ENCODE measurements at places on chromosomes 16 and 17. TPM values are rescaled to one million over a fixed set of nuclear protein-coding genes. Genes with fewer than 3 reads are reported as not detected.

GRCh38 chr16:66629856-66630255, 25.4 kb downstream of the CMTM3 start:
- H3K36me3 ChIP-seq = no peaks in the 10 kb centered on the region
- no peak overlapping the region for H3K27ac ChIP-seq
- DNase-seq = no peak
- no peak overlapping the region for H3K4me3 ChIP-seq
- H3K27me3 ChIP-seq = no peaks in the 10 kb centered on the region
- no peaks in the 10 kb centered on the region for H3K4me1 ChIP-seq

DNA sequence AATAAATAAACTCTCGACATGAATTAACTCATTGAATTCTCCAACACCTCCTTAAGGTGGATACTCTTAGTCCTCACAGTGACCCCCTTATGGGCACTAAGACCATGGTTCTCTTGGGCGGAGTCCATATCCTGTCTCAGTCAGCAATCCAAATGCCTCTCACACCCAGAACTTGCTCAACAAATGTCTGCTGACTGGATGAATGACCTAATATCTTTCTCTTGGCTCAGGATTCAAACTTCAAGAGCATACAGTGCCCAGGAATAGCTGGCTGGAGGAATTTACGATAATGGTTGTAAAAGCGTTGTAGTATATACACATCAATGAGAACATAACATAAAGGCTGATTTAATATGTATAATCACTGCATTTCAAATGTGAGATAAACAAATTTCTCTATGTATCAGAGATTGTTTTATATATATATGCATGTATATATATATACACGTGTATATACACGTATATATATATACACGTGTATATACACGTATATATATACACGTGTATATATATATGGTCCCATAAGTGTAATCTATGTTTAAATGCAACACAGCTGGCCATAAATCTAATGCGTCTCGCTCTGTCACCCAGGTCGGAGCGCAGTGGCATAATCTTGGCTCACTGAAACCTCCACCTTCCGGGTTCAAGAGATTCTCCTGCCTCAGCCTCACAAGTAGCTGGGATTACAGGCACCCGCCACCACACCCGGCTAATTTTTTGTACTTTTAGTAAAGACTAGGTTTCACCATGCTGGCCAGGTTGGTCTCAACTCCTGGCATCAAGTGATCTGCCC, 6.5 kb upstream of the UBB start:
- no peaks in the 10 kb centered on the region for H3K36me3 ChIP-seq
- no peak overlapping the region for H3K27ac ChIP-seq
- H3K4me3 ChIP-seq = no peak overlapping the region
- no peaks in the 10 kb centered on the region for H3K27me3 ChIP-seq
- no peak for DNase-seq

- no peaks in the 10 kb centered on the region for H3K36me3 ChIP-seq
- H3K4me3 ChIP-seq = no peak overlapping the region
- no peaks in the 10 kb centered on the region for H3K27me3 ChIP-seq
- peaks cover 17% of the 10 kb centered on the region for H3K4me1 ChIP-seq
- DNase-seq = no peak
Observed at GRCh38 chr17:78935419-78936323, 10.5 kb upstream of the TIMP2 start.

GRCh38 chr17:50491505-50491904, 12.8 kb downstream of the RSAD1 start:
- peaks cover 3% of the 10 kb centered on the region for H3K36me3 ChIP-seq
- H3K4me3 ChIP-seq = no peak overlapping the region
- no peaks in the 10 kb centered on the region for H3K27me3 ChIP-seq
- no peak overlapping the region for H3K27ac ChIP-seq

DNA sequence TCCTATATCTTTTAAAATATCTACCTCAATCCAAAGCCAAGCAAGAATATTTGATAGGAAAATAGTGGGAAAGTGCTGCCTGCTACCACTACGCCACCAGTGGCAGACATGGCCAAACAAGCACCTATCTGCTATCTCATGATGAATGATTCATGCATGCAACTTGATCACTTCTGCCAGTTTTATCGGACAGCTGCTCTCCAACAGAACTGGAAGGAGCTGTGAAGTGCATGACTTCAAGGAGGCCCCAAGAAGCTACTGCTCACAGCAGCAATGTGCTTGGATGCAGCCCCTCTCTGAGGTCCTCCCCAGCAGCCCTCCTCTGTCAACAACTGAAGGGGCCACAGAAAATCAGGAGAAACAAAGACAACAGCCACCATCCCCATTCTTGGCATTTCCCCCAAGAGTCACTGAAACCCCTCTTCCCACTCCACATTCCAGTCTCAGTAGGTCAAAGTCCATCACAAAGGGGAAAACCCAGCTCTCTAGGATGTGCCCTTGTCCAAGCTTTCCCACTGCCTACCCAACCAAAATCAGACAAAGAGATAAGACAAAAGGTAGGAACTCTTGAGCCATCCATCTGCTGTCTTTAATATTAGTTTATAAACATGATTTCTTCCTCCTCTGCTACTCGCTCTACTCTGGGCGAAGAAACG, 215.3 kb downstream of the C16orf78 start:
- peaks cover 6% of the 10 kb centered on the region for H3K27me3 ChIP-seq
- no peaks in the 10 kb centered on the region for H3K36me3 ChIP-seq
- H3K4me1 ChIP-seq = peaks cover 7% of the 10 kb centered on the region
- no peak overlapping the region for H3K4me3 ChIP-seq
- H3K27ac ChIP-seq = no peak overlapping the region

DNA sequence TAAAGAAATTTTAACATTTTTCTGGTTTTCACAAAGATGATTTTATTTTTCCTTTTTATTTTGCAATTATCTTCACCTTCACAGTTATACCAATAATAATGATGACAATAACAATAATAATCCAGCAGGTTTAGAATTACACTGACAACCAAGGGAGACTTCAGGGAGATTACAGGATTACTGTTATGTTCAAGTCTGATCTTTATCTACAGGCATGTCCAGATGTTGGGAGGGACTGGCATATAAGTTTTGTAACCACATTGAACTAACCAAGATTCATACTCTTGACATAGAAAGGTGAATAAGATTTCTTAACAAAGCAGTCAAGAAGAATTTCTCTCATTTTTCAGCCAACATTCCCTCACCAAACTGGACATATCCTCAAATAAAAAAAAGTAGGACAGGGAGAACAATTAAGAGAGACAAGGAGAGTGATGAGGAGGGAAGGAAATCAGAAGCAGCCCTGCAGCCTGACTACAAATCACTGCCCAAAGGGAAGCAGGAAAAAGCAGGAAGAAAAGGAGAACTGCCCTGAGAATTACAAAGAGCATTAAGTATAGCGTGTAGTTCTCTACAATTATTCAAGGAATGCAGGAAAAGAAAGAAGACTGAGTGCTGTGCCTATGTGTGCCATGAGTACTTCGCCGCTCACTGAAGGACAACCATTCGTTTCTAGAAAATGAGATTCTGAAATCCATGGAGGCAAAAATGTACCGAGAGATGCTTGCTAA, 155.7 kb upstream of the C17orf78 start:
- H3K4me3 ChIP-seq = no peak overlapping the region
- peaks cover 17% of the 10 kb centered on the region for H3K36me3 ChIP-seq
- no peak for DNase-seq

- H3K27me3 ChIP-seq = peaks cover 59% of the 10 kb centered on the region
- no peaks in the 10 kb centered on the region for H3K4me1 ChIP-seq
- no peak overlapping the region for H3K4me3 ChIP-seq
- no peak overlapping the region for H3K27ac ChIP-seq
- no peak for DNase-seq
Observed at GRCh38 chr17:49013311-49014213, 16.4 kb downstream of the IGF2BP1 start.

The ABI3 gene
- 5.8 TPM for total RNA-seq

The AANAT gene
- not detected for total RNA-seq

The KIF2B gene
- total RNA-seq = not detected

GRCh38 chr16:35533683-35534082, 2074.3 kb downstream of the TP53TG3F start:
- no peaks in the 10 kb centered on the region for H3K4me1 ChIP-seq
- DNase-seq = no peak
- H3K27ac ChIP-seq = no peak overlapping the region
- H3K4me3 ChIP-seq = no peak overlapping the region
- no peaks in the 10 kb centered on the region for H3K36me3 ChIP-seq

The MILR1 gene
- 0.30 TPM for total RNA-seq

DNA sequence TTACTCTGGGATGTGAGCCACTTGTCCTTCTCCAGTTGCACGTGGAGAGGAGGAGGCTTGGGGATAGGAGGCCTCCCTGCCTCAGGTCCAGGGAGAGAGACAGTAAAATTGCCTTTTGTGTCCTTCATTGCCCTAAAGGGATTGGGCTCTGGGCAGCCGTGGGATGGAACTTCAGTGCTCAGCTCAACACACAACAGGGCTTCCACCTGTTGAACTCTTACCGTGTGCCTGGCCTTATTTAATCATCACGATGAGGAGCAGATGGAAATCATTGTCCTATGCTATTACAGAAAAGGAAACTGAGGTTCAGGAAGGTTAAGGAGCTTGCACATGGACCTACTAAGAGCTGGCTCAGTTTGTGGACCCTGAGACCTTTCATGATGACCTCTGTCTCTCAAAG, 92.4 kb upstream of the CDC42EP4 start:
- no peak overlapping the region for H3K4me3 ChIP-seq
- no peak for DNase-seq
- H3K27me3 ChIP-seq = no peaks in the 10 kb centered on the region

- no peaks in the 10 kb centered on the region for H3K27me3 ChIP-seq
- no peak overlapping the region for H3K27ac ChIP-seq
- peaks cover 23% of the 10 kb centered on the region for H3K4me1 ChIP-seq
- peaks cover 41% of the 10 kb centered on the region for H3K36me3 ChIP-seq
- DNase-seq = peak; percentile 19
Observed at GRCh38 chr16:1378804-1379303, 27.1 kb downstream of the GNPTG start.

The SULT1A1 gene
- total RNA-seq = 13.8 TPM

DNA sequence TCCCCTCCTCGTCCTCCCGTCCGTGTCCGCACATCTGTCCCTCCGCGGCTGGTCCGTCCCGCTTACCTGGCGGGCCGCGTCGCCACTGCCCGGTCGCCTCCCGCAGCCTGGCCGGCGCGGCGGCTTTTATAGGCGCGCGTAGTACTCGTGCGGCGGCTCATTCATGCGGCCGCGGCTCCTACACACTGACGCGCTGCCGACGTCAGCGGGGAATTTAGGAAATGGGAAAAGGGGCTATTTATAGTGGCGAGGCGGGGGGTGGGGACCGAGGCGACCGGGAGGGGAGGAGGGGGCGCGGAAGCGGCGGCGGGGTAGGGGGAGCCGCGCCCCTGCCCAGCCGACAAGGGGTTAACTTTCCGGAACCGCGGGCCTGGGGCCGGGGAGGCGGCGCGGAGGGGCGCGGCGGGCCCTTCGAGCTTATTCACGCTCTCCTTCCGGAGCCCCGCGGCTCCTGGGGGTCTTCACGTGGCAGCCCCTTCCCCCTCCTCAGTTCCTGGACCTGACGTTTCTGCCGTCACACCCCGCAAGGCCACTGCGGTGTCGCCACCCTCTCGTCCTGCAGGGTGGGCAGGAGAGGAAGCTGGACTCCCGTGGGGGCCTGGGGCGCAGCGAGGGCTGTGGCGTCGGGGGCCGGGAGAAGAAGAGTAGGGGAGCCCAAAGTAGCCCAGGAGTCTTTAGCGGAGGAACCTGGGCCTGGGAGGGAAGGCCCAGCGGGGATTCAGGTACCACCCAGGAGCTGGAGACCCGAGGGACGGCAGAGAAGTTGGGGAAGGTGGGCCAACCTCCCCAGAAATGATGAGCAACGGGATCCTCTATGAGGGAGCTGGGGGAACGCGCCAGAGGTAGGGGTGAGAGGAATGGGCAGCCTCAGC, 3.6 kb upstream of the HIC1 start:
- H3K4me1 ChIP-seq = peaks cover 58% of the 10 kb centered on the region
- H3K36me3 ChIP-seq = no peaks in the 10 kb centered on the region
- DNase-seq = no peak
- H3K4me3 ChIP-seq = no peak overlapping the region

DNA sequence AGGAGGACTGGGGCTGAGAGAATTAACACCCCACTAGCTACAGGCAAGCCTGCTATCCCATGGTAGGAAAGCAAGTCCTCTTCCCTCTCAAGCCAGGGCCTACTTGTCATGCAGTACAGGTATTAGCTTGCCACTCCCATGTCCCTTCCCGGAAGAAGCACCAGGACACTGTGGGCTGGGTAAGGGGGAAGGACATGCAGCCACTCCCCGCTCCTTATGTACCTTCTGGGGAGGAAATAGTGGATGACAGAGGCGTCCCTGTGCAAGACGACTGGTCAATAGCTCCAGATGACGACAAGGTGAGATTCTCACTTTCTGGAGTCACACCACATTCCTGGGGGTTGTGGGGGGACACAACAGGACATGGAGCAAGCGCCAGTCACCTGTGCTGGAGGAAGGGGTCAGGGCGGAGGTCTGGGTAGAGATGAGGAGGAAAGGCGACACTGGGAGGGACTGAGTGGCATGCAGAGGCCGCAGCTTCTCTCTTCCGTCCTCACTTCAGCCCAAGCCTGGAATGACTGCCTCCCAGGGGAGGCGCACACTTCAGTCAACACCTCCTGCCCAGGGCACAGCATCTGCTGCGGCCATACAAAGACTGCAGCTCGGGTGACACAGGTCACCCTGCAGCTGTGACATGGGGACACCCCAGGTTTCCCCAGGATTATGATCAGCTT, 15.1 kb upstream of the FOXJ1 start:
- H3K27ac ChIP-seq = no peak overlapping the region
- H3K4me3 ChIP-seq = no peak overlapping the region
- H3K27me3 ChIP-seq = no peaks in the 10 kb centered on the region
- peaks cover 67% of the 10 kb centered on the region for H3K36me3 ChIP-seq
- peaks cover 30% of the 10 kb centered on the region for H3K4me1 ChIP-seq

The ZNF423 gene
- not detected for total RNA-seq

- no peak overlapping the region for H3K27ac ChIP-seq
- H3K4me1 ChIP-seq = peaks cover 3% of the 10 kb centered on the region
- no peaks in the 10 kb centered on the region for H3K27me3 ChIP-seq
- DNase-seq = no peak
Observed at GRCh38 chr16:833411-833810, 32.9 kb upstream of the GNG13 start.

The MYO15B gene
- total RNA-seq = 209 TPM

GRCh38 chr16:85330694-85331188, 218.5 kb upstream of the CIBAR2 start:
- H3K36me3 ChIP-seq = no peaks in the 10 kb centered on the region
- no peak overlapping the region for H3K27ac ChIP-seq
- H3K27me3 ChIP-seq = peaks cover 19% of the 10 kb centered on the region
- H3K4me1 ChIP-seq = peaks cover 22% of the 10 kb centered on the region
- no peak overlapping the region for H3K4me3 ChIP-seq

- no peak overlapping the region for H3K27ac ChIP-seq
- no peak for DNase-seq
- H3K4me1 ChIP-seq = no peaks in the 10 kb centered on the region
- H3K27me3 ChIP-seq = no peaks in the 10 kb centered on the region
- H3K4me3 ChIP-seq = no peak overlapping the region
Observed at GRCh38 chr16:19046062-19046461, 21.4 kb upstream of the COQ7 start.

GRCh38 chr16:10126686-10127085, 55.5 kb downstream of the GRIN2A start:
- no peak overlapping the region for H3K4me3 ChIP-seq
- no peak overlapping the region for H3K27ac ChIP-seq
- no peak for DNase-seq
- H3K27me3 ChIP-seq = no peaks in the 10 kb centered on the region

Data from CD4-positive, alpha-beta T cell (primary cell).